ENCODE measurements at places on chromosomes 1 and 21.

DNA sequence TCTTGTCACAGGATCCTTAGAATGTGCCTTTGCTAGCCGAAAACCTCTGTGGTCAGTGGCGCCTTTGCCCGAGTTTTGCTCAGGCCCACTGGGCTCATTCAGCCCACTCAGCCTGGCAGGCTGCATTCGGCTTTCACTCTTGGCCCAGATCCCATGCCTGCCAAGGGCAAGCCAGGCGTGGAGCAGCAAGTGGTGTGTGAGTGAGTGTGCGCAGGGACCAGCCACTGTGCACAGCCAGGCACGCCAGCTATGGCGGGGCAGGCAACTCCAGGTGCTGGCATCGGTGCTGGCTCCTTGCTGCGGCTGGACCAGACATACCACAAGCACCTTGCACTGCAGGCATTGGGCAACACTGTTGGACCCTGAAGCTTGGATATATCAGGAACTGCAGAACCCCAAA is 1145.1 kb upstream of the NCAM2 start:
- no peak for DNase-seq

DNA sequence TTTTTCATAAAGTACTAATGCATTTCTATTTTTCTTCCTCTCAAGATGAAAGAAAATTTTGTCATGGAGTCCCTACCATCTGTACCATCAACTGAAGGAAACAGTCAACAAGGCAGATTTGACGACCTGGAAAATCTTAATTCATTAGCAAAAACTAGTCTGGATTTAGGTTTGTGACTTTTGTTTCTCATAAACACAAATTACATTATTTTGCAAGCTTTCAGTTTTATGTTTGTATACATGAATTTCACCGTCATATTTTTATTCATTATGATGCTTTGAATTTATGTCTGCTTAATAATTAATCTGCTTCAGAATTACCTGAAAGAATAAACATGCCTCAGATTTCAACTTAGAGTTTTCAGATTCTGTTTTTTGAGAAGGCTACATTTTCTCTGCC is 132.9 kb downstream of the PATJ start:
- no peak for DNase-seq

DNA sequence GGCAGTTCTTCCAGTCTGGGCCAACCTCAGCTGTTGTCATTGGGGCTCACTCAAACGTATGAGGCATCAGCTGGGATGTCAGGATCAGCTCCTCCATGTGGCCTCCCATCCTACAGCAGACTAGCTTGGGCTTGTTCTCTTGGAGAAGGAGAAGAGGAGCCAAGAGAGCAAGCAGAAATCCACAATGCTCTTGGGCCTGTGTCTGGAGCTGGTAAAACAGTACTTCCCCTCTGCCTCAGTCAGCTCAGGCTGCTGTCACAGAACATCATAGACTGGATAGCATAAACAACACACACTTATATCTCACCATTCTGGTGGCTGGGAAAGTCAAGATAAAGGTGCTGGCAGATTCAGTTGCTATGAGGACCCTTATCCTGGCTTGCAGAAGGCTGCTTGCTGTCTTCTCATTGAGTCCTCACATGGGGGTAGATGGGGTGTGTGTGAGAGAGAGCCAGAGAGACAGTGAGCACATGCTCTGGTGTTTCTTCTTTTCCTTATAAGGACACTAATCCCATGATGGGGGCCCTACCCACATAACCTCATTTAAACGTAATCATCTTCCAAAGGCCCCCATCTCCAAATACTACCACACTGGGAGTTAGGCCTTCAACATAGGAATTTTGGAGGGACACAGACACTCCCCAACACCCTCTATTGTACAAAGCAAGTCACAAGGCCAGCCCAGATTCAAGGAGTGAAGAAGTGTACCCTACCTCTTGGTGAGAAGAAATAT is 16.3 kb upstream of the DNAJC6 start:
- no peak for DNase-seq

GRCh38 chr21:36261459-36261858 is 58.5 kb upstream of the MORC3 start:
- no peak for DNase-seq

DNA sequence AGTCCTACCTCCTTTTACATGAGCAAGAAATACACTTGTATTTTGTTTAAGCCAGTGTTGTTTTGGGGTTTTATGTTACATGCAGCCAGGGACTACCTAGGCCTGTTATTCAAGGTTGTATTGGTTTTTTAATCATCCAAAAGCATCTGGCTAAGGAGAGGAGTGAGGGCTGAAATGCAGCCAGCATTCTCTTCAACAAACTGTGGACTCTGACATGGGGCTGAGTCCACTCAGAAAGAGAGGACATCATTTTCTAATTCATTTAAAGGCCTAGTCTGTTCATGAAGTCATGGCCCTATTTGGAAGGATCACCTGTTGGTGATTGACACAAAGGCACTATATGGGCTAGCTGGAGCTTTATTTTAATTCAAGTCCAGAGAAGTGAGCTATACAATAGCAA is 190.4 kb downstream of the TTLL7 start:
- no peak for DNase-seq

DNA sequence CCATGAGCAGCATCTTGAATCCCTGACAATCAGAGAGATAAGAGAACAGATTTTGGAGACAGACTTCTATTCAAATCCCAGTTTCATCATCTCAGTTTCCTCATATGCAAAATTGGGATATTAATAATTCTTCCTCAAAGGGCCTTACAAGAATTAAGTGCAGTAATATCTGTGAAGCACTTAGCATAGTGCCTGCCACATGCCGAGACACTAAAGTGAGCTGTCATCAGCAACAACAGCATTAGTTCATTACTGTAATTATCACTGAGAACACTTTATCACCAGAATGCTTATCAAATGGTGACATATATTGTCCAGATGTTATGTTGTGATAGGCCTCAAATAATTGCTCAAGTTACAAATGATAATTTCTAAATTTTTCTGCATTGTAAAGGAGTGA is 922 bp upstream of the FCRLB start:
- no peak for DNase-seq

DNA sequence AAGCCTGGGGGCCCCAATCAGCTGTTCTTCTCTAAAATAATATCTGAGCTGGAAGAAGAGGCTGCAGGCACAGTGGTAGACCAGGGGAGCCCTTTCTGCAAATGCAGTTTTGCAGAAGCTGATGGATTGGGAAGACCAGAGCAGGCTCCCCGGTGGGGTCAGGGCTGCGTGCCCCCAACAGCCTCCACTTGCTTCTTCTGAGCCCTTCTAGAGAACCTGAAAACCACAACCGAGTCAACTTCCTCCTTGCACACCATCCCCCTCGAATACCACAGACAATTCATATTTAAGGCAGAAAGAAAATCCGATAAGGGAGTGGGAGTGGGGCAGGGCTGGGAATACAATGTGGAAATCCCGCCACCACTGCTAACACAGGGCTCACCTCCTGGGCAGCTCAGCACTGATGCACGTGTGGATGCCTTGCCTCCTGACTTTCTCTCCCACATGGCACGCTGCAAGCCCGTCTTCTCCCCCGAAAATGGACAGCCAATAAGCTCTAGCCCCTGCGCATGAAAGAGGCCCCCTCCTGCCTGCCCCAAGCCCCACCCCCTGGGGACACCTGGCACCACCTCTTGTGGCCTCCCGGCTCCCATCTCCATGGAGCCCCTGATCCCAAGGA is 25.4 kb upstream of the ALDH4A1 start:
- DNase-seq: no peak

- DNase-seq: no peak
Observed at GRCh38 chr21:17613242-17613676, 558 bp upstream of the BTG3 start.

- DNase-seq: no peak
Observed at GRCh38 chr1:206808615-206809014, 36.3 kb upstream of the IL10 start.

GRCh38 chr1:66292944-66293343 is 241.0 kb upstream of the SGIP1 start:
- no peak for DNase-seq

GRCh38 chr21:44272284-44272858 is 10.7 kb upstream of the DNMT3L start:
- DNase-seq: no peak

GRCh38 chr1:226581650-226582330 is 33.2 kb downstream of the STUM start:
- no peak for DNase-seq

- no peak for DNase-seq
Observed at GRCh38 chr1:209863766-209864485, 36.2 kb downstream of the UTP25 start.

- DNase-seq: no peak
Observed at GRCh38 chr1:45863218-45863617, 59.8 kb downstream of the MAST2 start.

Data from stimulated activated CD8-positive, alpha-beta memory T cell treated with anti-CD3 and anti-CD28 coated beads, Interleukin-15, amount 100 ng/mL, for 4 hours (primary cell).